CD8-positive, alpha-beta memory T cell (primary cell): ENCODE measurements at places on chromosomes 5 and 9. TPM values are rescaled to one million over a fixed set of nuclear protein-coding genes. Genes with fewer than 3 reads are reported as not detected.
A peak's percentile ranks its signal among the peaks of the same experiment; 100 is the strongest.

DNA sequence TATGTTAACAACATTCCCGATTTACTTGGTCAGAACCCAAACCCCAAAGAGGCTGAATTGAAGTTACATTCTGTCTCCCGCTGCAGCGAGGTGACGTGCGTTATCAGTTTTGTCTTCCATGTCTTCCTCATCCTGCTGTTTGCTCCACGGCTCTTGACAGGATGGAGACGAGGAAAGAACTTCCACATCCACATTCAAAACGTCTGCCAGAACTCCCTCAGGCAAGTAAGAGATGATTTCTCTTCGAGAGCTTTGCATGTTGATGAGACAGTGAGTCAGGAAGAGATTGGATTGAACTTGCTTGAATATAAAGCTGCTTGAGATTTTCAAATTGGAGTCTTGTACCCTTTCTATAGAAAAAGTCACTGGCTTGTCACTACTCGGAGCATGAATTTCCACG, 242.6 kb downstream of the AUH start:
- DNase-seq, result no peak

GRCh38 chr9:73325983-73326382, 174.3 kb downstream of the ANXA1 start:
- DNase-seq, result no peak

The TRIM36 gene
- 0.15 TPM for total RNA-seq

DNA sequence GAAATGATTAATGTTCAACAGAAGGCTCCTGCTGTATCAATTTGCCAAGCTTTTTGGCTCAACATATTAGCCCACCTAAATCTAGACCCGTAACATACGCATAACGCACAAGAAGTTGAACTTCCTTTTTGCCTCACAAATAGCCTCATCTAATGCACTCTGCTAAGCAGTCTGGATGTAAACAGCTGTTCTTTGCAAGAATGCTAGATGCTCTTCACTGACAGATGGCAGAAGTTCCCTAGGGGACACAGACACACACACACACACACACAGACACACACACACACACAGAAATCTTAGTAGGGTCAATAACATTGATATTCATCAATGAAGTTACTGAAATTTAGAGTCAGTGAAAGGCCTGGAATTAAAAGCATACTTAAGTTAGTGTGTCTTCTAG, 13.2 kb upstream of the PCA3 start:
- DNase-seq, result no peak

The CDC14B gene
- 4.6 TPM for total RNA-seq

GRCh38 chr5:30607301-30607894, 586.1 kb upstream of the CDH6 start:
- DNase-seq, result no peak

DNA sequence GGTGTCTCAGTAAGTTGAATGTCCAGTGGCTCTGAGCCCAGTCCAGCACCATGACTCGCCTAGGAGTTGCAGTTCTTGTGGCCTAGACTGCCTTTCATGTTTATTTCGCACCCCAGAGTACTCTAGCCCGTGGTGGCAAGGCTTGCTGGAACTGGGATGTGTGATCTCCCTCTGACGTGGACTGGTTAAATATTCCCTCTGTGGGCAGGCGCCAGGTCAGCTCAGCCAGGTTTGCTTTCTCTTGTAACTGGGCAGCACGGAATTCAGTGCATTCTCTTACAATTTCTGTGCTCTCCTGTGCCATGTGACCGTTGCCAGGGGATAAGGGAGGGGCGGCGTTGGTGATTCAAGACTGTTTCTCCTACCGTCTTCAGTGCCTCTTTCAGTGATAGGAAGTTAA, 270.8 kb downstream of the KDM4C start:
- DNase-seq, result no peak

DNA sequence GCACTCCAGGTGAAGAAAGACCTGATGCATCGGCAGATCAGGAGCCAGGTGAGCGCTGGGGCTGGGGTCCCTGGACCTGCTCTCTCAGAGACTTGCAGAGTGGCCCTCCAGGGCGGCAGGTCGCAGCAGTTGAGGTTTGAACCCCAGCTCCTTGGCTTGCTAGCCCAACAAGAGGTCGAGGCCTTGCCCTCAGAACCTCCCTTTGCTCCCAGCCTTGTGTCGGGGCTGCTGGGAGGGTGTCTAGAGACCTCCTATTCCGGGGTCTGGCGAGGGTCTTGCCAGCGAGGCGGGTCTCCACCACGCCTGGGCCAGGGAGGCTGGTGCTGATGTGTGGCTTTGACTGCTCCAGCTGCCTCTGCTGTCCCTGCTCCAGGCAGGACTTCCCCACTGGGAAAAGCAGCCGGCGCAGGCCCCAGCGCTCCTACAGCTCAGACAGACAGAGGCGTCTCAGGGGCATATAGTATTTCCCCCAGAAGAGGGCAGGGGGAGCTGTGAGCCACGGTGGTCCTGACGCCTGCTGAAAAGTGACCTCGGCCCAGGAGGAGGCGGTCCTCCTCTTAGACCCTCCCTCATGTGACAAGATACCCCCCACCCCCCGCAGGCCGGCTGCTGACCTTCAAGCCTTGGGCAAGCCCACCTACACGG, 38.3 kb downstream of the LRSAM1 start:
- DNase-seq, result no peak

- DNase-seq, result no peak
Observed at GRCh38 chr5:175642998-175643397, 14.9 kb upstream of the HRH2 start.

GRCh38 chr9:3224931-3225330, 300.9 kb downstream of the RFX3 start:
- DNase-seq, result no peak

The EPB41L4A gene
- 0.31 TPM for total RNA-seq

DNA sequence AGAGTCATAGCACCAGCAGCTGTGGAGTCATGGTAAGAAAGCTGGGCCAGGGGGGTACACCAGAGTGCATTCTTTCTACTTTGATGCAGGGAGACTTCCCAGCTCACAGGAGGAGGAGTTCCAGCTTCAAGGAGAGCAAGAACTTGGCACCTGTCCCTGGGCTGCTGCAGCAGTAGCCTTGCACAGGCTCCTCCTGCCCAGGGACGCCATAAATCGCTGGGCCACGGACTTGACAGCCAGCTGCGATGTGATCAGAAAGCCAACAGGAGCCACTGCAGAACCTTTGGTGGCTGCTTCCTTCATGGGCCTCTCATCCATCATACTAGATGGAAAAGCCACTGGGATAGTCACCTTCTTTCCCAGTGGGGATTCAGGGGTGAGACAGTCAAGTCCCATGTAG, 234.7 kb downstream of the NMUR2 start:
- no peak for DNase-seq

DNA sequence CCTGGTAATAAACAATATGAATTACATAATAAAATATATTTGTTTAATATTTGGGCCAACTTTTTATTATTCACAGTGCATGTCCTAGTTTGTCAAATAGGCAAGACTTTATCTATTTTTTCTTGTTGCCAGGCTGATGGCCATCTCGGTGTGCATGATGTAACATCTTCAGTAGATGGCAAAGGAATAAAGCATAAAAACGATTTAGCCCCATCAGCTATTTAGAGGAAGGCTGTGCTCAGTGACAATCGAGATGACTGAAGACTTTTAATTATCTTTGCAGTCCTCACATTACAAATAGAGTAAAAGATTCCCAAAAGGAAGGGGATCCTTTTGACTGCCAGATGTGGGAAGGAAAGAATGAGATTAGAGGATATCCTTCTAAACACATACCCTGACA, 358.5 kb downstream of the PTPRD start:
- no peak for DNase-seq

- DNase-seq, result no peak
Observed at GRCh38 chr5:170538696-170539586, 35.1 kb downstream of the KCNIP1 start.

DNA sequence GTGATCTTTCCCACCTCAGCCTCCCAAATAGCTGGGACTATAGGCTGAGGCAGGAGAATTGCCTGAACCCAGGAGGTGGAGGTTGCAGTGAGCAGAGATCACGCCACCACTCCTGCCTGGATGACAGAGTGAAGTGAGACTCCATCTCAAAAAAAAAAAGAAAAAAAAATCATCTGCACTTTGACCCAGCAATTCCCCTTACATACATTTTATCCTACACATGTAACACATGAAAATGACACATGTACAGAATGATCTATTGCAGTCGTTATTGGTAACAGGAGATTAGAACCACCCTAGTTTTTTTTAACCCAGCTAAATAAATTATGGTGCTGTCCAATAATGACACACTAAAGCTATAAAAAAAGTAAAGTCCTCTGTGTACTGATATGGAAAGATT, 14.2 kb downstream of the RUFY1 start:
- DNase-seq, result no peak

The AIF1L gene
- 0.27 TPM for total RNA-seq

The LHX6 gene
- total RNA-seq, result not detected

The GHR gene
- total RNA-seq, result not detected

DNA sequence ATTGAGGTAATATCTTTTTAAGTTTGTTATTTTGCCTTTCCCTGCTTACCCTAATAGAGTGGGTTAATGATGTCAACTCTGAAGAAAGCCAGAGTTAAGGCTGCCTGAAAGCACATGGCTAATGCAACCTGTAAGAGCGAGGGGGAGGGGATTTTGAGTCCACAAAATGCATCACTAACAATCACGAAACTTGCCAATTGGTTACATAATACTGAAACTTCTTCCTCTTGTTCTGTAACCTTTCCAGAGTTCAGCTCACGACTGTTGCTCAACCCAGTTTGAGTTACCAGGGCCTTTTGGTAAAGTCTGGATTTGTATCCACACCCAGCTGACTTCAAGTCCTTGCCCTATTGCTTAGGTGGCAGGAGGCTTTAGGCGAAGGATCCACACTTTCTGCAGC, 308.8 kb downstream of the EFNA5 start:
- DNase-seq, result no peak

DNA sequence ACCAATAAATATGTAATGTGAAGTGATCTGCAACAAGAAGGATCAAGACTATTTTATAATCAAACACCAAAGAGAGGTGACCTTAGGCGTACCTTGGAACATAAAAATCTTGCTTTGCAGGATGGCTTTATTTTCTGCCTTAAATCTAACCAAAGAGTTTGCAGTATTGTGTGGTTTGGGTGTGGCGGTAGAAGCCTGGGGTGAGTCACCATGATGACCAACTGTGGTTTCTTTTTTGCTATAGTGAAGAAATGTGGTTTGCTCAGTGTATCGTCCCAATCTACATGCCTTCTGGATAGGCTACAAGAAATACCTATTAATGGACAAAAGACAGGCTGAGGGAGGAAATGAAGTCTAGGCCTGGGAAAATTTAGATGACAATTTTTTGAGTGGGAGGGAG, 5.1 kb upstream of the CAST start:
- DNase-seq, result peak; percentile 69

DNA sequence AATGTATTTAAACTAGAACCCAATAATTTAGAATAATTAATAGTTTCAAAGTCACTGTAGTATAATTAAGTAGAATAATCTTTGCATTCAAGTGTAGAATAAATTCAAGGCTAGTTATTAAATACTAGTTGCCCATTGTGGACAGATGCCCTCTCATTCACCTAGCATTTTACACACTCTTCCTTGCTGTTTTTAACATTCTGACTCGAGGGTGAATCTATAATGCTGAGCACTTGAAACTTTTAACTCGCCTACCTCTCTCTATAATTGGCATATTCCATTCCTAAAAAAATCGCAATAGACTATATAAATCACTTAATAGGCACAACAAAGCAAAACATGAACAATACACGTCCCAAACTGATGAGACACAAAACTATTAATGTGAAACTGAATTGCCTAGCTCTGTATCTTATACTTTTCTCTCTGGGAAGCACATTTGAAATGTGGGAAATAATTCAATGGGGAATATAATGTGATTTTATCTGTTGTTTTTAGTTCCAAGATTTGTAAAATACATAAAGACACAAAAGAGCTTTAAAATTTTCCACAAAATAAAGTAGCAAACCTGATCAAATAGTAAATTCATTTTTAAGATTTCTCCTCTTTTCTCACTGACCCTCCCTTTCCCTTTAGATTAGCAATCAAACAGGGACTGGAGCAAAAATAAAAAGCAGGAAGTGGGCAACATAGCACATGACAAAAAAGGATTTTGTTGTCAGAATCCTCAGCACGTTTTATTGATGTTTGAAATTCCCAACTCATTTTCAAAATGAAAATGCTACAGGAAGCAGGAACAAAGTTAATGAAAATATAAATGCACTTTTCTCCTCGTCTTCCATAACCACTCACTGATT, 295.6 kb downstream of the PDE4D start:
- DNase-seq, result no peak

The ARSI gene
- not detected for total RNA-seq

GRCh38 chr9:92247981-92248380, 45.5 kb downstream of the IARS1 start:
- DNase-seq, result no peak

GRCh38 chr9:130555968-130556367, 23.4 kb upstream of the FUBP3 start:
- no peak for DNase-seq

The PLAC8L1 gene
- 0.96 TPM for total RNA-seq

The FGF10 gene
- total RNA-seq, result not detected

DNA sequence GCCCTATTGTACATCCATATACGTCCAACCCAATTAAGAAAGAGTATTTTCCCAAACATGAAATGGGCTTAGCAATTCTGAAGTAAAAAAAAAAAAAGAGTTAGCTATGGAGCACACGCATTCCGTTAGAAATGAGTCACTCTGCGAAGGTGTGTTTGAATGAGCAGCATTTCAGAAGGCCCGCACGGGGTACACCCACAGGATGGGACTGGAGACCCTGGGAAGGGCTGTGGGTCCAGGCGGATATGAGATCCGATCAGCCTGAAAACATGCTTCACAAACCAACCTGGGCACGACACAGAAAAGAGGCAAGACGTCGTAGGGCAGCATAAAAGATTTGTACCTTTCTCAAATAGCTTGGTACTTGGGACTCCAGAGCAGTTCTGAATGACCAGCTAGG, 173.9 kb upstream of the KLF9 start:
- DNase-seq, result no peak

The INSYN2B gene
- total RNA-seq, result not detected

The GABRA6 gene
- not detected for total RNA-seq

- no peak for DNase-seq
Observed at GRCh38 chr5:171863935-171864334, 78.3 kb downstream of the SMIM23 start.

GRCh38 chr9:137294681-137295237, 7.3 kb downstream of the NRARP start:
- no peak for DNase-seq

GRCh38 chr5:53820119-53820801, 259.8 kb downstream of the NDUFS4 start:
- DNase-seq, result no peak

GRCh38 chr5:22567983-22568382, 285.2 kb downstream of the CDH12 start:
- no peak for DNase-seq
